ENCODE measurements at places on chromosomes 7 and 10.

- peak; percentile 49 for DNase-seq
These were observed 45.9 kb downstream of the HIPK2 start for GRCh38 chr7:139731802-139732470.

DNA sequence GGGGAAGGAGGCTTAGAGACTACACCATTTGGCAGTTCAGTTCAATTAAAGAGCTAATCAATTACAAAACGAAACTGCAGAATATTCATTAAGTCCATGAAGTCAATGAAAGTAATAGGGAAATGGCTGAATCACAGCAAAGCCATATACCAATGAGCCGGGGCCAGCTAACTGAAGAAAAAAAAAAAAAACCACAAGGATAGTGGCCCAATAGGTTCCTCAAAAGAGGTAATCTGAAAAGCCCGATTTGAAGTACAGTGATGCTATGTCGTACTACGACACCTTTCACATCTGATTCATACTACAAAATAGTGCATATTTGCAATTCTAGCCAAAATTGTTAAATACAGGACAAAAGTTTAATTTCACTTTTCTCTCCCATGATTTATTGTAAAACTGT lies 2.5 kb downstream of the ARHGAP12 start:
- no peak for DNase-seq

DNA sequence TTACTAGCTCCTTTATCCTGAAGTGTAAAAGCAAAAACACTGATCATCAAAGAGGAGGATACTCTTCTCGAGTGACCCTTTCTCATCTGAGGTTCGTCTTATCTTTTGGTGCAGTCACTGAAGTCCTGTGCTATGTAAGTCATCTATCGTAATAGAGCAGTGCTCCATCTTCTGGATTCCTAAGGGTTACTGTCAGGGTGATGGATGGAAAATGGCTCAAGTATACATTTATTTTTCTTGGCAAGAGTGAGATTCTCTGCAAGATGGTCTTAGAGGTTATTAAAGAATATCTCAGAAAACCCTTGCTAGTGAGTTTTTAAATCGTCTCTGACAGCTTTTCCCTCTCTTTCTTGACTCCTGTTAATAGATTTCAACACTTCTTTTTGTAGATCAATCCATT lies 12.4 kb downstream of the PRKG1 start:
- DNase-seq, result no peak

- DNase-seq, result no peak
These were observed 32.7 kb downstream of the EEPD1 start for GRCh38 chr7:36185756-36186155.

GRCh38 chr7:36070230-36070629 lies 82.8 kb upstream of the EEPD1 start:
- DNase-seq, result no peak

- no peak for DNase-seq
These were observed 104.1 kb upstream of the FOXP2 start for GRCh38 chr7:114310345-114311110.

GRCh38 chr10:68633281-68633680 lies 73.1 kb downstream of the TET1 start:
- no peak for DNase-seq

- no peak for DNase-seq
These were observed 5.2 kb downstream of the CLIP2 start for GRCh38 chr7:74294191-74294998.

- DNase-seq, result peak; percentile 73
These were observed 43.8 kb downstream of the ETV1 start for GRCh38 chr7:13945670-13946069.

- peak; percentile 46 for DNase-seq
These were observed 754 bp upstream of the PHYHIPL start for GRCh38 chr10:59175538-59176240.

DNA sequence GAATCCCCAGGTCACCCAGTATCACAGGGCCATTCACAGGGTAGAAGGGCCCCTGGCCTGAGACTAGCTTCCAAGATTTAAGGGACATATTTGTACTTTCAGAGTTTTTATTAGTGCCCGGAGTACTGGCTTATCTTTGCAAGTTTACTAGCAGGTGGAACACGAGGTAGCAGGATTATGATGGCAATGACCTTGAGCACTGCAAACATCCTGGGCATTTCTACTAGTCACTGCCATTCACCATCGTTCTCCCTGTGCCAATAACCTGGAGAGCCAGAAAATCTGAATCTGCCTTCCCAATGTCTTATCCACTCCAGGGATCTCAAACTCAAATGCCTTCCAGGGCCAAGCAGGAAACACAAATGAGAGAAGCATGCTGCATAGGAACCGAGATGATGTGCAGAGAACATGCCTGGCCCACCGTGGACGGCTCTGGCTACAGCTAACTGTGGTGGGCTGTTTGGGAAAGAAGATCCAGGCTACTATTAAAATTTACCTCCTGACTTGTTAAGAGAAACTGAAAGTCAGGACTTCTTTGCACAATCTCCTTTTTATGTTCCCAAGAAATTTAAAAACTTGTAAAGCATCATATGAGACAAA lies 16.7 kb downstream of the FAM53B start:
- DNase-seq, result no peak

DNA sequence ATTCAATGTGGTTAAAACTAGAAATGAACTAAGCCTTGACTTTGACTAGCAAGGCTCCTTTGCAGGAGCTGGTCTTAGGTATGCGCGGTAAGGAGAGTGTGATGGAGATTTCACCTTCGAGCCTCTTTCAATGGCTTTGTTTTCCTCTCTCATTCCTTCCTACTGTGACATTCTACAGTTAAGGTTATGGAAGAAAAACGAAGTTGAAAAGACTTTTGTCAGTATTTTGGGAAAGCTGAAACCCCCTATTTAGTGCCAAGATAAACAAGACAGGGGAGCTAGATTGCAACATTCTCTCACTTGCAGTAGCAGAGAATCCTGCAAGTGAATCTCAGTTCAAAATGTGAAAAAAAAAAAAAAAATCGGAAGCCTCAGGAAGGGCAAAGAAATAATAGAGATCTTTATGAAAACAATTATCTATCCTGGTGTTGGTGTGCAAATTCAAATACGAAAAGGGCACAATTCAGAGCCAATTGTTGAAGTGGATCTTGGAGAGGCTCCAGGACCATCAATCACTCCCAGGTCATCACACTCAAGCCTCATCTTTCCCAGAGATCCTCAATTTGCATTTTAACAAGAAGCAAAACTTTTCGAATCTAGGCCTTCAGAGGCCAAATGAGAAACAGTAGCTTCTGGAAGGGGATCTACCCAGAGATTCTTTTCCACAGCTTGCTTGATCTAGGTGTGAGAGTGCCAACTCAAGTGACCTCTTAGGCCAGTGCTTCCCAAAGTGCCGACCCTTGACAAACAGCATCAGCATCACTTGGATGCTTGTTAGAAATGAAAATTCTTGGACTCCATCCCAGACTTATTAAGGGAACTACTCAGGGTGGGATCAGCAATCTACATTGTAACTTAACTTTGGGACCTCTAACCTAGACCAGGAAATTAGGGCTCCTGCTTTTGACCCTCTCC lies 163.8 kb downstream of the INHBA start:
- DNase-seq, result no peak

GRCh38 chr7:135224027-135224426 lies 9.6 kb upstream of the STRA8 start:
- no peak for DNase-seq

GRCh38 chr10:5587151-5588079 lies 62.7 kb downstream of the CALML3 start:
- no peak for DNase-seq

GRCh38 chr10:92181575-92181974 lies 109.3 kb downstream of the CPEB3 start:
- no peak for DNase-seq

- DNase-seq, result no peak
These were observed 61.9 kb upstream of the MNX1 start for GRCh38 chr7:157072361-157072760.

DNA sequence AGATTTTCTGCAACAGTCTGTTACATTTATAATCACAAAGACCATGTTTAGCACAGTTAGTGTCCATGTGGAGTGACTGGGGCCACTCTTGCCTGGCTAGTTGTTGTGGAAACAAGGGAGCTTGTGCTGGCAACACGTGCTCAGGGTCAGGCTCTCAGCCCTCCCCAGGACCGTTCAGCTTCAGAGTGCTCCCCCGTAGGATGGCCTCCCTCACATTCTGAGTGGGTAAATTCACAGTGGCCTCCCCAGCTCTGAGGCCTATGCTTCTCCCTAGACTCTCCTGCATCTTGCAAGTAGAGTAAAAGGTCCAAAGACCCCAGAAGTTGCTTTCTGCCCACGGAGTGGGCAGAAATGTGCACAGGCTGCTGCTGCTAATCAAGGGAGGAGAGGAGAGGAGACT lies 122.3 kb downstream of the ADCY1 start:
- DNase-seq, result no peak

DNA sequence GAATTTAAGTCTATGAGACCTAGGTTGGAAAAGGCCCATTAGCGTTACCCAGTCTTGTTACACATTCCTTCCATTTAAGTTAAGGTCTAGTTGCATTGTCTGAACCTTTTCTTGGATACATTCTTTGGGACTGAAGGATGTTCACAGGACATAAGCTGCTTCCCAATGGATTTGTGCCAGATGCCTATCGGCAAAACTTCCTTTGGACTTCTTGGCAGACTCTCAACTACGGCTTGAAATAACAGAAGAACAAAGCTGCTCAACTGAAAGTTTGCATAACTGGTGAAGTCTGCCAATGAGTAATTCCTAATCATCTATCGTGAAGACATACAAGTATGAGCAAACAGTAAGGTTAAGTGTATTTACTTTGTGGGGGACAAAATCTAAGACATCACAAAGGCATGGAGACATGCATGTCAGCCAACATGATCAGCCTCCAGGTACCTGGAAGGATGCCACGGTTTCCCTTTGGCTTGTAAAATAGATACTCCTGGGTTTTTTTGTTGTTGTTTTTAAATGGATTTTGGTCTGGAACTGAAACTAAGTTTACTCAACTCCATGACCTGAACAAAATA lies 35.4 kb downstream of the MALSU1 start:
- no peak for DNase-seq

DNA sequence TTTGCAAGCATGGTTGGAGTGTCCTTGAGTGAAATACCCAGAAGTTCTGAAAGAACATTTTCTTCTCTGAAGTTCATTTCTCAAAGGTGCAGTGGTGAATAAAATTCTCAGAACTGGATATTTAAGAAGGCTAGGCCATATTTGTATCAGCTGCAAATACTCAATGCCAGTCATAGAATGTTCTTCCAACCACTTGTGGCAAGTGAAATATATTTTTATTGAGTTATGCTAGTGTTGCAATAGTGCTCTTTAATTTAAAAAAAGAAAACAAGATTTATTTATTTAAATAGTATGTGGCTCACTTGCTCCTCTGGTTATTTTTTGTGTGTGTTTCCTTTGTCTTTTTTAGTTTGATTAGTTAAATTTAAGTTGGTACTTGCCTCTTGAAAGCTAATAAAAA lies 64.5 kb downstream of the PALS2 start:
- DNase-seq, result no peak

DNA sequence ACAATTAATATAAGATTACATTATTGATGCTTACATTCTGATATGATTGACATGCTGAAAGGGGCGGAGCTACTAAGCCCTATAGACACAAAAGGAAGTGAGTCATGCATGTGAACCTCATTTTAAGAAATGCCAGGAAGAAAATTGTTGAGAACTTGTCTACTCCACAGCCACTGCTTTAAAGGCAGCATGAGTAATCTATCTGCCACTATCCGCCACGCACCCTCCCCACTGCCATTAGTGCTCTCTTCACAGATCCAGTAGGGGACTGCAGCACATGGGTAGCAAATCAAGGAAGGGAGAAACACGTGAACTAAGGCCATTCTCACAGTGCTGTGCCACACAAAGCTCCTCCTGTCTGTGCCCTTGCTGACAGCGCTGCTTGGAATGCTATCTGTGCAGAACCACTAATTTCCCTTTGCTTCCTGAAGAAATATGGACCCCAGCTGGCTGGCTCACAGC lies 524.8 kb downstream of the GRM8 start:
- no peak for DNase-seq

DNA sequence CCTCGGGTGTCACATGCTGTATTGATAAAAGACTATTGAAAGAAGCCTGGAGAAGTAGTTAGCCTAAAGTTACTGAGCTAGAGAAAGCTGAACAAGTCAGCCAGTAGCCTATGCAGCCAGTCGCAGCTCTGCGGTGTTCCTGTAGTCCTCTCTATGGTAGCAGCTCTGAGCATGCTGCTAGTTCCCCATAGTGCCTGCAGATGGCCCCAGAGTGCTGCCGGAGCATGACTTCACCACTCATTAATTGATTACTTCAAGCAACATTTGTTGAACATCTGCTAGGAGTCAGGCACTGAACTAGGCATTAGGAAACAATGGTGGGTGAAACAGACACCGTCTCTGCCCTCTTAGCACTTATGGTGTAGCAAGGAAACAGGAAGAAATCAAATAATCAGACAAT lies 422.7 kb downstream of the SORCS3 start:
- DNase-seq, result no peak

DNA sequence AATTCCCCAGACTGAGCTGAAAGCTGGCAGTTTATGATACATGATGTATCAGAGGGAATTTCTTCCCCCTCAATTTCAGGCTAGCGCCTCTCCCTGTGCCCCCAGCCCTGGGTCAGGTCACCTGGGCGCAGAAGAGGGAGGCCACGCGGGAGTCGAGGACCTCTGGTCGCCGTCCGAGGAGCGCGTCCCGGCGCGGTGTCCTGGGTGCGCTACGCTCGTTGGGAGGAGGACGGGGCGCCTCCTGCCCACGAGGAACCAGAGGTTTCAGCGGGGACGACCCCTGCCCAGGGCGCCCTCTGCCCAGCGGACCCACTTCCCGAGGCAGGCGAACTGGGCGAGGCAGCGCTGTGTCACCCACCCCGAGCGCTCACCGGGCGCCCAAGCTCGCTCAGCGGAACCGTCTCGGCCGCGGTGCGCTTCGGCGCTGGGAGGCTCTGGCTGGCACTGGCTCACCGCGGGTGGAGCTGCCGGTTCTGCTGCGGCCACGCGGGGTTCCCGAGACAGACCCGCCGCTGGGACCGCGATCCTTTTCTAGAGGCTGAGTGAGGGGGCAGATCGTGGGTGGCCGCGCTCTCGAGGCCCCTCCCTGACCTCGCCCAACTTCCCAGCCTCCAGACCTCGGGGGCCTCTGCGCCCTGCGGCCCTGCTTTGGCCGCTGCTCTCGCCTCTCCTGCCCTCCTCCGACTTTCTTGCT lies at the start of gene FAM237B:
FAM237B (minus strand) TSS at position 504 of the 694 bp plus-strand sequence. CDS start 1,556 bp downstream, outside the sequence.
- no peak for DNase-seq

DNA sequence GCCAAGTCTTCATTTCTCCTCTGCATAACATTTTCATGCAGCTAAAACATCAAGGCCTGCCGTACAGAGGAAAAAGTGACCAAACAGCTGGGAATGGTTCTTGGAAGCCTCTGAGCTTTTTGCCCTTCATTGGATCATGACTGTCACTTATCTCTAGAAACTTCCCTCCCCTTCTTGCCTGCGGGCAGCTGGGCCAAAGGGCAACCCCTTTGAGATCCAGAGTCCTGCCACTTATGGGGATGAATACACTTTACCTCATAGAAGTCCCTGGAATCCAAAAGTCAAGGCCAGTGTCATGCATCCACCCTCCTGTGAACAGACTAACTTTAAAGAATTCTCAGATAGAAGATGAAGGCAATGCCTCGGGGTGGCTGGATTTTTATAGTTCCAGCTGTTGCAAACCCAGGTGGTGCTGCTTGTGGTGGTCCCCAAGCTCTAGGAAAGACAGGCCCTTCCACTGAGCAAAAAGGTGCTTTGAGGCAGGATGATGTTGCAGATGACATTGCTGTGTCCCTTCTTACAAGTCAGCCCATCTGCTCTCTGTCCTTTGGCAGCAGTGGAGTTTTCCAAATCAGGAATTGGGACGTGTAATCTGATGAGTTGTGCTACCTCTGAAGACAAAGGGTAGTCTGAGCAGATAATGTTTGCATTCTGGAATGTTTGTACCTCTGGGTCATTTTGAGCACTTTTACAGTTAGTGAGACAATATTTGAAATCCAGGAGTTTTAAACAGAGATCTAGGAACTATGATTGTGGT lies 64.2 kb downstream of the LRMDA start:
- DNase-seq, result no peak

GRCh38 chr7:38801786-38802185 lies 107.2 kb downstream of the VPS41 start:
- no peak for DNase-seq
